ENCODE measurements at places on chromosomes 12 and 14. TPM values are rescaled to one million over a fixed set of nuclear protein-coding genes. Genes with fewer than 3 reads are reported as not detected.

GRCh38 chr14:71398450-71398849, 491.2 kb downstream of the PCNX1 start:
- H3K36me3 ChIP-seq = no peaks in the 10 kb centered on the region
- no peak for DNase-seq
- H3K4me1 ChIP-seq = peaks cover 3% of the 10 kb centered on the region
- H3K27ac ChIP-seq = no peak overlapping the region
- no peak overlapping the region for H3K4me3 ChIP-seq

DNA sequence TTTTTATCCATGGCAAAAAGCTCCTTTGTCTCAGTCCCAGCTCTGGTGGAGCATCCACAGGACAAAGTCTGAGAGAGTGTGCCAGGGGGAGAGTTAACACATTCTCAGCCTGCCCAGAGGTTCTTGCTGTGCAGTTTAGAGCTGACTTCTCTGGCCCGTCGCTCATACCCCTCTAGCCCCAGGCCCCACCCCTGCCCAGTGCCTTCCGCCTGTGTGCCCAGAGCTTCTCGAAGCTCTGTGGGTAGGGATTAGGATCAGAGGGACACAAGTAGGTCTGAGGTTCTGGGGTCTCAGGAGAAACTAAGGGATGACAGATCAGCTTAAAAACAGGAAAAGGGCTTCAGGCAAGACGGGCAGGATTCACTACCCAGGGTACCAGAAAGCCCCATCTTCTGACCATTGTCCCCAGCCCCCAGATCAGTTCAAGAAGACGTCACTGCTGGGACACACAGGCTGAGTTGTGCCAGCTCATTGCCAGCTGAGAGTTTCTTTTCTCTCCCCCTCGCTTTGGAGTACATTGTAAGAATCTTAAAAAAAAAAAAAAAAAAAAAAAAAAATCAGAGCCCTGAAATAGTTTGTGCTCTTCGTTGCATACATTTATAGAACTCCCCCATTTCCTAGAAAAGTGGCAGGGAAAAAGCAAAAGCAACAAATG, 127.0 kb downstream of the GCH1 start:
- H3K36me3 ChIP-seq = peaks cover 14% of the 10 kb centered on the region
- peaks cover 28% of the 10 kb centered on the region for H3K4me1 ChIP-seq
- no peak overlapping the region for H3K27ac ChIP-seq
- DNase-seq = no peak

DNA sequence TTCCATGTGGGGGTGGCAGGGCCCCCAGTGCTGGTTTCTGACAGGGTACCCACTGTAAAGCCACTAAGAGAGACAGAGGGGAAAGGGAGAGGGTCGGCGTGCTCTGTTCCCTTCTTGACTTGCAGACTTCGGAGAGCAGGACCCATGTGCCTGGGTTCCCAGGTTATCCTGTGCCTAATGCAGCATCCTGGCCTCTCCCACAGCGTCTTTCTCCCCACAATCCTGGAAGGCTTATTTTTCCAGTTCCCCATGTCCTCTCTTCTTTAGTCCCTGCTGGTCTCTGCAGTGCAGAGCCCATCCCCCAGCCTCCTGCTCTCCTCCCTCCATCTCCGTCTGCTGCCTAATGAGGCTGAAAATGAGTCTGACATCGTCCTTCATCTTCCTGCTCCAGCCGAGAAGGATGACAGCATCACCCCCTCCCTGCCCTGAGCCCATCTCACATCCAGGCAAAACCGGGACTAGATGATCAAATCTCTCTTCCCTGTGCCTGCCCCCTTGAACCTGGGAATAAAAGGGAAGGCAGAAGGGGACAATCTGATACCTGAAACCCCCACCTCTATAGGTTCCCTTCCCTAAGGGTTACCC, 15.1 kb downstream of the CALCOCO1 start:
- H3K4me3 ChIP-seq = no peak overlapping the region

DNA sequence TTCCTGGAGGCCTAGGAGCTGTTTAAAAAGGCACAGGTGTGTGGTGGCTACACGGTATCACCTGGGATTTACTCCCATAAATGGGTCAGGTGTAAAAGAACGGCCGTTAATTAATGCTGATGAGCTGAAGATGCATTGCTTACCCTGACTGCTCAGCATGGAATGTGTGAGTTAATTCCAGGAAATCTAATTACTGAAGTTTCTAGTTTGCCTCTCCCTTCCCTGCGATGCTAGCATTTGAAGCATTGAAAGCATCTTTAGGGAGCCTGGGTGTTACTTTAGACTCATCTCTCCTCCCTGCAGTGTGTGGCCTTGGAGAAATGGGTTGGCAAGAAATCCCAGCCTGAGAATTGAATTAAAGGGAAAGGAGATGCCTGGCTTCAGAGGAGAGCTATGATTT, 415.9 kb downstream of the FUT8 start:
- H3K27ac ChIP-seq = no peak overlapping the region
- no peaks in the 10 kb centered on the region for H3K36me3 ChIP-seq

Gene FAM222A
- 1.7 TPM for total RNA-seq

GRCh38 chr12:56162468-56163290, 4.5 kb downstream of the MYL6 start:
- H3K27ac ChIP-seq = no peak overlapping the region
- H3K4me3 ChIP-seq = no peak overlapping the region
- no peak for DNase-seq
- peaks cover 17% of the 10 kb centered on the region for H3K4me1 ChIP-seq

Gene INF2
- 124 TPM for total RNA-seq

- H3K4me3 ChIP-seq = no peak overlapping the region
- H3K4me1 ChIP-seq = no peaks in the 10 kb centered on the region
- peaks cover 5% of the 10 kb centered on the region for H3K27me3 ChIP-seq
Observed at GRCh38 chr14:72547999-72548398, 345.9 kb downstream of the DPF3 start.

DNA sequence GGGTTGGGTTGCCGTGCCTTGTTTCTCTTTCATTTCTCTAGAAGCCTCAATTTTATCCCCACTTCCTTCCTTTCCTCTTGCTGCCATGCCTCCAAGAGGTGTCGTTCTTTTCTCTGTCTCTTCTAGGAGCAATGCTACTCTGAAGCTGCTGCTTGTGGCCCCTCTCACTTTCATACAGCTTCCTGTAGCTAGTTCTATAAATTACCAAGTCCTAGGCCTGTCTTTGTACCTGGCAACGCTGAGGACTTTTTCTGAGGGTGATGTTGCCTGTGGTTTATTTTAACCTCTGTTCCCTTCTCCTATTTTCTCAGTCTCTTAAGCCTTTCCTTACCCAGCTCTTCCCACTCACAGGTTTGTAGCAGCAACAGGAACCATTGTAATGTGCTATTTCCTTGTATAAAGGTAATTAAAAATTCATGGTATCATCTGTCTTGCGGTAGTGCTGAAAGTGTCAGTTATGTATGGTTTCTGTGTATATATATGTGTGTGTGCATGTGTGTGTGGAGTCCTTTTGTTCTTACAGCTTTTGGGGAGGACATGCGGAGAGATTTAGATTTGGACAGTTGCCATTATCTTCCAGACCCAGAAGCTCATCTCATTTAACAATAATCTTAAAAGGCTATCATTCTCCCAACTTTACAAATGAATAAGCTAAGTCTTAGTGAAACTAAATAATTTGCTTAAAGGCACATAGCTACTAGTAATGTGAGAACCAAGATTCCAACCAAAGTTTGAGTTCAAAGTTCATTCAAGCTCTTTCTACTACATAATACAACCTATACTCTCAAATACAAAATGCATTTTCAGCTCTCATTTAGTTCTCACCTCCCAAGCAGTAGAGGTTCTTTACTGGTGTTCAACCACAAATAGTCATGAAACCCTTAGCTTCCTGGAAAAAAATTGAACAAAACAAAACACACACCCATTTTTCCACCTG, 43.8 kb downstream of the DDHD1 start:
- no peaks in the 10 kb centered on the region for H3K27me3 ChIP-seq
- no peaks in the 10 kb centered on the region for H3K36me3 ChIP-seq
- H3K27ac ChIP-seq = no peak overlapping the region
- H3K4me1 ChIP-seq = no peaks in the 10 kb centered on the region

Gene SLC17A8
- total RNA-seq = not detected

Gene MAP1LC3B2
- total RNA-seq = not detected

Gene RERGL
- total RNA-seq = not detected

Data from endothelial cell of umbilical vein (primary cell).